ENCODE measurements at places on chromosomes 5 and 9.

DNA sequence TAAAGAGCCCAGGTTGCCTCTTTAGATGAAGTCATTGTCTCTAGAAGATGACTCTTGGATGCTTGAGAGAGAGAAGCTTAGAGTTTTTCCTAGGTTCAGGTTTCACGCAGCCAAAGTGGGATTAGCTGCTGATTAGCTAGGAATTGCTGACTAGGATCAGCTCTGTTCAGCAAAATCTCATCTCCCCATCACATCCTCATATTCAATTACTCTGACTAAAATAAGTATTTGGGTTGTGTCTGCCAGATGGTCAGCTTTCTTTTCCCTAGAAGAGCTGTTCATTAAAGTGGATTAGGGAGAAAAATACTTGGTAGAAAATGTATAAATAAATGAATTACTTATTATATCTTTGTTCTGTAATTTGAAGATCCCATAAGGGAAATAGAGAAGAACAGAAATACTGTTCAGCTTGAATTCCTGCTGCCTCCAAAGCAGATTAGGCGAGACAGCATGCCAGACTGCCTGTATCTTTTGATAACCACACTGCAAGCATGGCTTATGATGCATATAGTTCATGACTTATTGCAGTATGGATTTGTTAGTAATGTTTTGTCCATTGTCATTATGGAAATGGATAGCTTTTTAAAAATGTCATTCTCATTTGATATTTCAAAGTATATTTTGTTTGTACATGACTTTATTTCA is 184.8 kb upstream of the CD180 start:
- DNase-seq: no peak

- no peak for DNase-seq
Measured at GRCh38 chr5:135835766-135836165, 1.3 kb downstream of the SLC25A48 start.

- DNase-seq: no peak
Measured at GRCh38 chr5:2000591-2000990, 117.9 kb upstream of the IRX4 start.

- DNase-seq: no peak
Measured at GRCh38 chr5:104297076-104297475, 734.5 kb upstream of the NUDT12 start.

All from stimulated activated CD4-positive, alpha-beta T cell treated with anti-CD3 and anti-CD28 coated beads, TNF-alpha, amount 100 ng/mL, for 24 hours (primary cell).